ENCODE measurements at places on chromosomes 2 and 18. TPM values are rescaled to one million over a fixed set of nuclear protein-coding genes. Genes with fewer than 3 reads are reported as not detected.

Gene WDR7
- 15.2 TPM for total RNA-seq

Gene SPP2
- total RNA-seq, result not detected

Gene CEBPZOS
- total RNA-seq, result 43.5 TPM

Gene ADCYAP1
- total RNA-seq, result not detected
